ENCODE measurements at places on chromosomes 2 and 18. TPM values are rescaled to one million over a fixed set of nuclear protein-coding genes. Genes with fewer than 3 reads are reported as not detected.
A peak's percentile ranks its signal among the peaks of the same experiment; 100 is the strongest.

GRCh38 chr2:120565929-120566328 lies 169.7 kb upstream of the GLI2 start:
- H3K4me3 ChIP-seq, result no peak overlapping the region
- DNase-seq, result no peak
- no peaks in the 10 kb centered on the region for H3K36me3 ChIP-seq
- no peak overlapping the region for H3K27ac ChIP-seq

DNA sequence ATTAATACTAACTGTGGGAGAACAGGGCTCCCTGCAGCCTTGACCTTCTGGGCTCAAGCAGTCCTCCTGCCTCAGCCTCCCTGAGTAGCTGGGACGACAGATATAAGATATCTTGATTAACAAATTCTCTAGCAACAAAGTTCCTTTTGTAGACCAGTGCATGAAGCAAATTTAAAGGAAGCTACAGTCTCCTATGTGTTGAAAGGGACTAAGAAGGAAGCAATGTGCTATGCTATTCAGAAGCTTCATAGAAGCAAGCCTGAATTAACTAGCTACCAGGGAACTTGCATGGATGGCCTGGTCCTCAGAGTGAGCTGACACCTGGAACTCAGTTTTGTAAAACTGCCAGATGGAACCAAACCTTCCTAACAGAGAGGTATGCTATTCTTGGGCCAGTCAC lies 33.2 kb downstream of the RAPH1 start:
- no peak overlapping the region for H3K27ac ChIP-seq
- DNase-seq, result peak; percentile 13
- H3K27me3 ChIP-seq, result no peaks in the 10 kb centered on the region
- peaks cover 9% of the 10 kb centered on the region for H3K36me3 ChIP-seq
- H3K4me1 ChIP-seq, result no peaks in the 10 kb centered on the region

DNA sequence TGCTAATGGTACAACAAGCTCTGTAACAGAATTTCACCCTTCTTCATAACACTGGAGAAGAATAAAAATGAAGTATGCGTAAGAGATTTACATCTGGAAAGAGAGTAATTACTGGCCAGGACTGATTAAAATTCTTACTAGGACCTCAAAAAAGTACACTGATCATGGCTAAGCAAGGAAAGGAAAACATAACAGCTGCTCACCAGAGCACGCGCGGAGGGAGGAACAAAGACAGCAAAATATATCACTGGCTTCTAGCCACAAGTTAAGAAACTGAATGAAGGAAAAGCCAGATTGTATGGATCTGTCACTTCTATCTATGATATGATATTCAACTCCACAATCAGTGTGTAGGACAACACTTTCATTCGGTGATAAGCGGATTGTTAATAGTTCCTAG lies 15.6 kb upstream of the CYTIP start:
- H3K27ac ChIP-seq, result no peak overlapping the region
- no peak overlapping the region for H3K4me3 ChIP-seq
- no peaks in the 10 kb centered on the region for H3K4me1 ChIP-seq
- no peaks in the 10 kb centered on the region for H3K27me3 ChIP-seq

- peaks cover 16% of the 10 kb centered on the region for H3K4me1 ChIP-seq
- no peaks in the 10 kb centered on the region for H3K27me3 ChIP-seq
- H3K27ac ChIP-seq, result peak overlapping the region; percentile 80
- DNase-seq, result peak; percentile 81
- H3K4me3 ChIP-seq, result no peak overlapping the region
Measured at GRCh38 chr2:197107291-197108269, 181.1 kb upstream of the PGAP1 start.

GRCh38 chr2:237591141-237591881 lies 777 bp upstream of the RAB17 start:
- DNase-seq, result no peak
- no peak overlapping the region for H3K27ac ChIP-seq
- H3K4me3 ChIP-seq, result no peak overlapping the region

DNA sequence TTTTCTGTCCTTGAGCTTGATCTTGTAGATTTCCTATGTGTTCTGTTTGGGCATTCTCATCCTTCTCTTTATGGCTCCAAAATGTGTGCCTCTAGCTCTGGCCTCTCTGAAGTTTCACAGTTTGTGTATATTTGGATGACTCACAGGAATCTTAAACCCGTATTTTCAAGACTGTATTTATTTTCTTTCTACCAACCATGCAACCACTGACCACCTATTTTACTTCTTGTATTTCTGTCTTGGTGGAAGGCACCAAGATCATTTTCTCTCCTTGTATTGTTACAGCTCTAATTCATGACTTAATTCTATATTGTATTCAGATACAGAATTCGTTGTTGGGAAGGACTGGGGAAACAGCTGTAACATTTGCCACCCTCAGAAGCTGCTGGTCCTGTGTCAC lies 39.5 kb downstream of the ACSL3 start:
- no peak overlapping the region for H3K4me3 ChIP-seq
- no peak overlapping the region for H3K27ac ChIP-seq
- no peak for DNase-seq
- H3K4me1 ChIP-seq, result no peaks in the 10 kb centered on the region

- no peak overlapping the region for H3K4me3 ChIP-seq
- no peaks in the 10 kb centered on the region for H3K36me3 ChIP-seq
- peaks cover 3% of the 10 kb centered on the region for H3K4me1 ChIP-seq
- H3K27me3 ChIP-seq, result peaks cover 6% of the 10 kb centered on the region
Measured at GRCh38 chr2:70475266-70475665, 78.4 kb downstream of the TGFA start.

DNA sequence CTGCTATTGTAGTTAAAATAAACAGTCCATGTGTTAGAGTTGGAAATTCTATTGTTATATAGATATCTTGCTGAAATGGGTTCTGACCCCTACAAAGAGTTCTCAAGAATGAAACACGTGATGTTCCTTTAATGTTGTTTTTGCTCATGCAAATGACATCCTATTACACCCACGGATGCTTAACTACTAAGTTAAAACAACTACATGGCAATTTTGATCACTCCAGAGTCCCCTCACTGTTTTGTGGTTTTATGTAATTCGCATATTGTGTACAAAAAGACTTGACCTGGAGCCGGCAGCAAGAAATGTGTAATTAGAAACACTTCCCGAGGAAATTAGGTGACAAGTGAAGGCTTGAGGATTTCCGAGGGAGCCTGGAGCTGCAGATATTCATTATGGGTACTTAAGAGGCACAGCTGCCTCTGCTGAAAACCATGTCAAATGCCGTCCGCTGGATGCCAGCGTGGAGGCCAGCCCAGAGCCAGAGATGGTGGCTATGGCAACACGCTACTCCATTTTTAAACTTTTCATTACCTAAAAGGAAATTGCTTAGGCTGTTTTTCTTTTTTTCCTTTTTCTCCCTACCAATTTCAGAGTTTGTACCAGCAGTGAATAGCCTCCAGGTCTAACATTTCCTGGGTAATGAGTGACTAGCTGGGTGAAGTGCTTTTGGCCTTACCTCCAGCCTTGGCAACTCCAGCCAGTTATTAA lies 21.0 kb upstream of the CABLES1 start:
- peaks cover 7% of the 10 kb centered on the region for H3K4me1 ChIP-seq
- H3K27ac ChIP-seq, result no peak overlapping the region

- no peaks in the 10 kb centered on the region for H3K4me1 ChIP-seq
- no peak overlapping the region for H3K4me3 ChIP-seq
- no peaks in the 10 kb centered on the region for H3K27me3 ChIP-seq
- no peak for DNase-seq
- no peak overlapping the region for H3K27ac ChIP-seq
Measured at GRCh38 chr18:57249179-57249578, 102.3 kb downstream of the BOD1L2 start.

DNA sequence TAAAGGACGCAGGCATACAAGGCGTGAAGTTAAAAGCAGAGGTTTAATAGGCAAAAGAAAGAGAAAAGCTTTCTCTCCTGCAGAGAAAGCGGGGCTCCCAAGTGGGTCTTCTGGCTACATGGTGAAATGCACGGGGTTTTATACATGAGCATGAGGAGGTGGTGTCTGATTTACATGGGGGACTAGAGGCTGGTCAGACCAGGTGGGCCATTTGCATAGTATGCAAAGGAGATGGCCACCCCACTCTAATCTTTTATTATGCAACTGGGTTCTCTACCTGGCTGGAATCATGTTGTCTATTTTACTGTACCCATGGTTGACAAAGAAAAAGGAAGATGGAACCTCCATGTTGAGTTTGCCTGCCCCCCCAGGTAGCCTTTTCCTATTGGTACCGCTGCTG lies 356.2 kb downstream of the KCNJ3 start:
- H3K27me3 ChIP-seq, result no peaks in the 10 kb centered on the region
- H3K36me3 ChIP-seq, result no peaks in the 10 kb centered on the region
- H3K27ac ChIP-seq, result no peak overlapping the region
- no peak overlapping the region for H3K4me3 ChIP-seq
- no peak for DNase-seq

- no peak overlapping the region for H3K27ac ChIP-seq
- DNase-seq, result no peak
- H3K27me3 ChIP-seq, result no peaks in the 10 kb centered on the region
- H3K36me3 ChIP-seq, result peaks cover 47% of the 10 kb centered on the region
- H3K4me3 ChIP-seq, result no peak overlapping the region
Measured at GRCh38 chr2:135168204-135168856, 116.2 kb downstream of the RAB3GAP1 start.

DNA sequence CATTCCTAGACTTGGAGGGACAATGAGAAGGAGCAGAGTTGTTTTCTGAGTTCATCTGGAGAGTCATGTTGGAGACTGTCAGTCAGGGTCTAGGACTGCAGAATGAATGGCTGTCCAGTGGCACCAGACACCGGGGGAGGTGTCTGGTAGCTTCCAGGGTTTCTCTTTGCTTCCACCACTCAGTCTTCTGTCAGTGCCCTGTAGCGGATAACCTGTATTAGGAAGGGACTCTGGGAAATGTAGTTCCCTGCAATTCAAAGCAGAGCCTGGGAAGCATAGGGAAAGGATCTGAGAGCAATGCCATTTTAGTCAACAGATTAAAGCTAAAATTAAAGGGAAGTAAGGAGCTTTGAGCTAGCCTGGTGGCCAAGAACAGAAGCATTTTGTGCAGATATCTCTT lies 257.9 kb downstream of the THSD7B start:
- no peak overlapping the region for H3K27ac ChIP-seq
- H3K4me1 ChIP-seq, result no peaks in the 10 kb centered on the region
- H3K27me3 ChIP-seq, result no peaks in the 10 kb centered on the region
- no peaks in the 10 kb centered on the region for H3K36me3 ChIP-seq
- DNase-seq, result no peak
- H3K4me3 ChIP-seq, result no peak overlapping the region

GRCh38 chr2:109270505-109271312 lies 141.7 kb downstream of the SH3RF3 start:
- H3K27me3 ChIP-seq, result peaks cover 4% of the 10 kb centered on the region
- no peak overlapping the region for H3K27ac ChIP-seq
- no peak overlapping the region for H3K4me3 ChIP-seq
- DNase-seq, result no peak
- peaks cover 35% of the 10 kb centered on the region for H3K4me1 ChIP-seq

DNA sequence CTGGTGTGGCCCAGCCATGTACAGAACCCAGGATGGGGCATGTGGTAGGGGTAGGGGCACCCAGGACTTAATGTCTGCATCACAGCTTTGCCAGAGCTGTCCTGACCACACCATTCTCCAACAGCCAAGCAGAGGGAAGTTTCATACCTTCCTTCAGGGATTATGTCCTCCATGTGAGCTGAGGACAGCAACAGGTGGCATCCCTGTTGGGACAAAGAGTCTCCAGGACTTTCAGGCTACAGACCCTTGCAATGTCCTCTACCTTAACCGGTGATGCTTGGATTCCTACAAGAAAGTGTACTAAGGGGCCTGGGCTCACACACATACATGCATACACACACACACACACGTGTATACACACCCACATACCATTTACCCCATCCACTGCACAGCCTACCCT lies 227.0 kb upstream of the SIX2 start:
- H3K4me3 ChIP-seq, result no peak overlapping the region
- H3K27ac ChIP-seq, result no peak overlapping the region
- no peak for DNase-seq
- H3K36me3 ChIP-seq, result no peaks in the 10 kb centered on the region
- H3K27me3 ChIP-seq, result no peaks in the 10 kb centered on the region

DNA sequence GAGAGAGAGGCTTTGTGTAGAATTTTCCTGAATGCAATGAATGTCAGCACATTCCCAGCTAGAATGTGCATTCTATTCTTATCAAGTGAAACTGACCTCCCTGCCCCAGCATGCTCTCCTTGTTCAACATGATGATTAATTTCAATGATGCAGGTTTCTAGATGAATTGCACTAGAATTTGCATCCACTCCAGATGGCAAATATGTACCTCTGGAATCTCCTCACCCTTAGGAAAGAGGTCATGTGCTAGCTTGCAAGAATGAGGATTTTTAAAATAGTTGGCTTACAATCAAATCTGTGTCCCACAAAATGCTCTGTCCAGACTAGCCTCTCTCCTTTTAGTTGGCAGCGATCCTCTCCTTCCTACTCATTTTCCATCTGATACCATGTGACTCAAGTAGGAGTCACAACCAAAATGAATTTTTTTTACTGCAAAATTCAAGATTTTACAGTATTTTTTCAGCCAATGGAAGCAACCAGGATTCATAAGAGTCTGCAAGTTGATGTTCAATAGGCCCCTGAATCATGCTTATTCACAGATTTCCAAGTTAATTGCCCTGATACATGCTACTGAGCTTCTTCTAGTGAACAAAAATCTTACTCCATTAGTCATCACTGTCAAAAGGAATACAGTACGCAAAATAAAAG lies 21.0 kb upstream of the STAT4 start:
- H3K4me1 ChIP-seq, result peaks cover 13% of the 10 kb centered on the region
- H3K4me3 ChIP-seq, result no peak overlapping the region
- DNase-seq, result peak; percentile 79
- no peaks in the 10 kb centered on the region for H3K27me3 ChIP-seq
- no peak overlapping the region for H3K27ac ChIP-seq
- H3K36me3 ChIP-seq, result no peaks in the 10 kb centered on the region

- no peaks in the 10 kb centered on the region for H3K36me3 ChIP-seq
- H3K4me3 ChIP-seq, result no peak overlapping the region
- DNase-seq, result no peak
- peaks cover 2% of the 10 kb centered on the region for H3K4me1 ChIP-seq
- no peak overlapping the region for H3K27ac ChIP-seq
- no peaks in the 10 kb centered on the region for H3K27me3 ChIP-seq
Measured at GRCh38 chr2:179800776-179801175, 60.6 kb downstream of the ZNF385B start.

- no peaks in the 10 kb centered on the region for H3K27me3 ChIP-seq
- no peaks in the 10 kb centered on the region for H3K36me3 ChIP-seq
- peak; percentile 37 for DNase-seq
Measured at GRCh38 chr2:198004921-198005829, 200.8 kb downstream of the PLCL1 start.

Gene WDR35
- 8.2 TPM for total RNA-seq

Gene CCDC148
- 1.2 TPM for total RNA-seq

Gene PTPN4
- total RNA-seq, result 36.3 TPM

Gene DUSP19
- 2.7 TPM for total RNA-seq

Gene PAX8
- 0.44 TPM for total RNA-seq

Gene GALNT3
- 0.49 TPM for total RNA-seq

Gene MPP4
- 0.18 TPM for total RNA-seq
